ENCODE measurements at places on chromosomes 6 and 20.

GRCh38 chr6:127119102-127120022 lies 891 bp downstream of the RSPO3 start:
- DNase-seq, result no peak

- no peak for DNase-seq
These were observed 519 bp downstream of the CBLN4 start for GRCh38 chr20:56004611-56005388.

DNA sequence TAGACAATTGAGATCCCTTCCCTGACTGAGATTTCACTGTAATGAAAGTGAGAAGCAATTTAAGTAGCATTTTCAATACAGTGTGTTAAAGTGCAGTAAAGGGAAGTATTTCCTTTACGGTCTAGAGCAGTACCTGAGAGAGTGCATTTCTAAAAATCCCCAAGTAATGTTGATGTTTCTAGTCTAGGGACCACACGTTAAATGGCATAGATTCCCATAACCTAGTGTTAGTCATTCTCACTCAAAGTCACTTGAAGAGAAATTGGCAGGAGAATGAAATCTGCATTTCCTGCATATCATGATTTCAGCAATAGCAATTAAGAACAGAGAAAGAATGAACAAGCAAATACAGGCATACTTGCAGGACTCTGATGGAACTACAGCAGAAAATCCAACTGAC lies 67.9 kb downstream of the CGA start:
- no peak for DNase-seq

- no peak for DNase-seq
These were observed 458.4 kb downstream of the TBC1D32 start for GRCh38 chr6:120875900-120876299.

GRCh38 chr6:139308286-139308916 lies 16.6 kb upstream of the TXLNB start:
- no peak for DNase-seq

DNA sequence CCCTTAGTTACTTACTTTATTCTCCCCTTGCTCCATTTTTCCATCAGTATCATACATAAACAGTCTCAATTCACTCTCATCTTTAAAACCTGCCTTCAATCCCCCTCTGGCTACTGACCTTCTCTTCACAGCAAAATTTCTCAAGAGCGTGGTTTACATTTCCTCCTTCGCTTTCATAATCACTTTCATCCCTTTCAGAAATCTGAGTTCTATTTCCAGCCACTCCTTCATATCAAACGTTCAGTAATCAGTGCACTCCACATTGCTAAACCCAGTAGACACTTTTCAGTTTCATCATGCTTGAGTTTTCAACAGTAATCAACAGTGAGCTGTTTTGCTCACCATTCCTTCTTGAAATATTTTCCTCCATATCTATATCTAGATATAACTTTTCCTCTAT lies 176.7 kb upstream of the HSF2 start:
- DNase-seq, result no peak

Data from stimulated activated CD8-positive, alpha-beta memory T cell treated with anti-CD3 and anti-CD28 coated beads, Interleukin-4, amount 100 ng/mL, for 1 hour (primary cell).